ENCODE measurements at places on chromosomes 11 and 22. TPM values are rescaled to one million over a fixed set of nuclear protein-coding genes. Genes with fewer than 3 reads are reported as not detected.

The CASP1 gene
- 135 TPM for polyA plus RNA-seq

DNA sequence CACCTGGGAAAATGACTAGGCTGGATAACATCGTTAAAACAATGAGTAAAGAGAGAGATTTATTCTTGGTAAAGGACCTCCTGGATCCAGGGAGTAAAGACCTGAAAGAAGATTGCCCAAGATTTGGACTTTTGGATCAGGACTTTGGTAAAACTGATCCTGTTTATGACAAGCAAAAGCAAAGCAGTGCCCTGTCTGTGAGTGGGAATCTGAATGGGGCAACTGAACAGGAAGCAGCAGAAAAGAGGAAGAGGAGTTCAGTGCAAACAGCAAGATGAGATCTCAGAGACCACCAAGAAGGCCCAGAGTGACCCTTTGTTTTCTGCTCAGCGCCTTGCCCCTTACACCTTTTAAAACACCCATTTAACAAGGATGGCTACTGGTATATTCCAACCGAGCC, 122.0 kb downstream of the VPREB1 start:
- no peaks in the 10 kb centered on the region for H3K36me3 ChIP-seq
- peaks cover 20% of the 10 kb centered on the region for H3K4me1 ChIP-seq
- H3K27me3 ChIP-seq: no peaks in the 10 kb centered on the region
- no peak overlapping the region for H3K27ac ChIP-seq
- no peak overlapping the region for H3K4me3 ChIP-seq
- no peak for DNase-seq

The OR2AG2 gene
- 0.06 TPM for polyA plus RNA-seq

The TMX2 gene
- 108 TPM for polyA plus RNA-seq

The OR10A2 gene
- polyA plus RNA-seq: 0.04 TPM
